ENCODE measurements at places on chromosomes 6 and 20. TPM values are rescaled to one million over a fixed set of nuclear protein-coding genes. Genes with fewer than 3 reads are reported as not detected.

- no peak for DNase-seq
Measured at GRCh38 chr6:22253955-22254655, 42.7 kb downstream of the PRL start.

GRCh38 chr6:26056583-26057350 lies 30.5 kb upstream of the HFE start:
- no peak for DNase-seq

DNA sequence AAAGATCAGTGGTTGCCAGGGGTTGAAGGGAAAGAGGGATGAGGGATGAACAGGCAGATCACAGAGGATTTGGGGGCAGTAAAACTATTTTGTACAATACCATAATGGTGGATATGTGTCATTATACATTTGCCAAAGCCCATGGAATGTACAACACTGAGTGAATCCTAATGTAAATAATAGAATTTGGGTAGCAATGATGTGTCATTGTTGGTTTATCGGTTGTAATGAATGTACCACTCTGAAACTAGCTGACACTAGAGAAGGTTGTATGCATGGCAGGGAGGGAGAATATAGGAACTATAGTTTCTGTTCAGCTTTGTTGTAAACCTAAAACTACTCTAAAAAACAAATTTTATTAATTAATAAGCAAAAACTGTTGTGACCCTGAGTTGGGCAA lies 17.8 kb upstream of the ASF1A start:
- no peak for DNase-seq

GRCh38 chr6:24010133-24010532 lies 115.9 kb upstream of the NRSN1 start:
- DNase-seq, result no peak

DNA sequence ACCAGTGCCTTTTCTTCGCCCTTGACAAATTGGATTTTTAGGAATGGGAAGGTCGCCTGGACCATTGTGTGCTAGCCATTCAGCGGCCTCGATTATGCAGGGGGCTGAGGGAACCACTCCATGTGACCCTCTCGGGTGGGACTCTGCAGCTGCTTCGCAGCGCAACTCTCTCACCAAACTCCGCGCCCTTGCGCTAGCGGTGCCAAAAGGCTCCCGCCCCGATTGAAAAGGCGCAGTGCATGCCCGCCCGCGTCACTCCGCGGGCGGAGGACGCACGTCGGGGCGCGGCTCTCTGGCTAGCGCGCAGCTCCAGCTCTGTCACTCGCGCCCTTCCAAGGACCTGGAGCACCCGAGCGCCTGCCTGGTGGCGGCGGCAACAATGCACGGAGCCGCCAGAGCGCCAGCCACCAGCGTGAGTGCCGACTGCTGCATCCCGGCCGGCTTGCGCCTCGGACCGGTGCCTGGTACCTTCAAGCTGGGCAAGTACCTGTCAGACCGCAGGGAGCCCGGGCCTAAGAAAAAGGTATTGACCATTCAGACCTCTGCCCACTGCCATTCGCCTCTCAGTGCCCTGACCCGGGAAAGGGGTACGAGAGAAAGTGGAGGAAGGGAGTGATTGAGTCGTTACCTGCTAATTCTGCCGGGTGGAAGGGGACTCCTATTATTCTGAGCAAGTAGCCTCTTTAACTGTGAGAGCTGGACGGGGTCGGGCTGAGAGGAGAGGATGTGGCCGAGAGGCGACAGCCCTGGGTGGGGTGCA lies at the start of gene PRDM13:
Gene PRDM13, plus strand, starts transcription at position 178 of the 760 bp plus-strand sequence. Its CDS starts 202 bp downstream, at position 380.
- no peak for DNase-seq

DNA sequence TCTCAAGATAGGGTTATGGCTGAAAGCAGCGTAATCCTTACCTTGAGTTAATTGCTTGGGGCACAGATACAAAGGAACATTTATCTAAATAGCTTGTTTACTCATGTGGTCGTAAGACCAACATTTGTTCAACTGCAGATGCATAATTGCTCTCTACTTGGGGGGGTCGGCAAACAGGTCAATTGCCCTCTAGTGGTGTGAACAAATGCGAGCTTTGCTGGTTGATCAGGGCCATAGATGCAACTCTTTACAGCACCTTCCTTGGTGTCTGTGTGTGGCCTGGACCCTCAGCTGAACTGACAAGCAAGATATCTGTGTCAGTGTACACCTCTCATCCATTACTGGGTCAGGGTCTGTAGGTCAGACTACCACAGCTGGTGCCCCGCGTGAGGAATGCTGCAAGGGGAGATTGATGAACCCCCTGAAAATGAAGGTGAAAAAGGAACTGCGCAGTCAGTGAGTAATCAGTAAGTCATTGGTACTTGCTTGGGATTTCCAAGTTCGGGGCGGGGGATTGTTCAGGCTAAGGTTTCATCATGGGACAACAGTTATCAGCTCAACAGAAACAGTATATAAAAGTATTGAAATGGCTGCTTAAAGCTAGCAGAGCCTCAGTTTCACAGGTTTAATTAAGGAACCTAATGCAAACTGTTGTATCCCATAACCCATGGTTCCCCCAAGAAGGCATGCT lies 24.0 kb downstream of the HLA-DPA1 start:
- no peak for DNase-seq

DNA sequence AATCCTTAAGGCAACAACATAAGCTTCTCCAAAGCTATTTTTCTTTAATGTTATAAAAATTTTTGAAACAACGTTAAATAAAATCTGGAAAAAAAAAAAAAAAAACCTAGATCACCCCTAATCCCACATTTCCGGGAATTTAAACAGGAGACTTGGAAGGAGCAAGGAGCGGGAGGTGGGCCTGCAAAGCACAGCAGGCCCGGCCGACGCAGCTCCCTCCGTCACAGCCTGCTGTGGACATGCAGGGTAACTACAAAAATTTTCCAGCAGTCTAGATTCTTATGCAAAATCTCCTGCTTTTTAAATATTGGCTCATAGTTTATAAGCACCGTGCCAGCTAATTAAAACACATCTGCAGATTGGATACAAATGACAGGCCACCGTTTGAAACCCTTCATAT lies 23.5 kb downstream of the FOXF2 start:
- no peak for DNase-seq

- DNase-seq, result no peak
Measured at GRCh38 chr6:11403035-11403601, 134.4 kb upstream of the TMEM170B start.

DNA sequence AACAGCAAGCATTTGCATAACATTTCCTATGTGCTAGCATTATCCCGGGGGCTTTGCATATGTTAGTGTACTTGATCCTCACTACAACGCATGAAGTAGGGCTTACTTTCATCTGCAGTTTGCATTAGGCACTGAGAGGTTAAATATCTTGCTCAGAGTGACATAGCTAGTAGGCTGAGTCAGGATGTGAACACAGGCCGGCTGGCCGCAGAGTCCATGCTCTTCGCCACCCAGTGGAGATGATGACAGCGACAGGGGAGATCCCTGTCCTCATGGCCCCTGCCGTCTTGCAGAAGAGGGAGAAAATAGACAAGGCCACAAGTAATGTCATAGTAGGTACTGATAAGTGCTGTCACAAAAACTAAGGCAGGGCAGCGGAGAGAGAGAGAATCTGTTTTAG lies 46.9 kb downstream of the LYRM4 start:
- DNase-seq, result no peak

DNA sequence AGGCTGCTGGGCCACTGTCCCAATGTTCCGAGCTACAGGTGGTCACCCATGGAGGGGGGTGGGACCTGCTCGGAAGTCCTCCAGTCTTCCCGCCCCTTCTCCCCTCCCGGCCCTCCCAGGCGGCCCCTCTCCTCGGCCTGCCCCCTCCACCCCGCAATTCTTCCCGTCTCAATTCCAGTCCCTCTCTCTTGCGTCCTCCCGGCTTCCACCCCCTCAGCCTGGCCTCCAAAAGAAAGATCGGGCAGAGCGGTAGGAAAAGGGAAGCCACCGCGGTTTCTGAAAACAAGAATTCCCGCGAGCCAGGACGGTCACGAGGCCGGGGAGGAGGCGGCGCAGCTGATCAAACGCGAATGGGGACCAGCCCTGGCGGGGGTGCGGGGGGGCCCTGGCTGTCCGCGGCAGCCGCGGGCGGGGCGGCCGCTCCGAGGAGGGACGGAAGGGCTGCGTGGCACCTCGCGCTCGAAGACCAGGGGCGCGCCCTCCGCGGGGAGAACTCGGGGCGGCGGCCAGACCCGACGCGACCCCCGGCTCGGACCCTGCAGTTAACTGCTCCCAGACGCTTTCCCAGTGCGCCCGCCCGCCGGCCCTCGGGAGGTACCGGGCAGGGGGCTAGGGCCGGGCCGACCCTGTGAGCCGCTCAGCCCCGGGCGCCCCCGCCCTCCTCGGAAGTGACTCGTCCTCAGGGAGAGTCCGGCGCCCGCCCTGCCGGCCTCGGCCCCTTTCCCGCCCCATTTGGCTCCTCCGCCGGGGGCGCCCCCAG lies 1.0 kb downstream of the PXDC1 start:
- no peak for DNase-seq

GRCh38 chr6:43284991-43285781 lies 12.9 kb upstream of the SLC22A7 start:
- no peak for DNase-seq

DNA sequence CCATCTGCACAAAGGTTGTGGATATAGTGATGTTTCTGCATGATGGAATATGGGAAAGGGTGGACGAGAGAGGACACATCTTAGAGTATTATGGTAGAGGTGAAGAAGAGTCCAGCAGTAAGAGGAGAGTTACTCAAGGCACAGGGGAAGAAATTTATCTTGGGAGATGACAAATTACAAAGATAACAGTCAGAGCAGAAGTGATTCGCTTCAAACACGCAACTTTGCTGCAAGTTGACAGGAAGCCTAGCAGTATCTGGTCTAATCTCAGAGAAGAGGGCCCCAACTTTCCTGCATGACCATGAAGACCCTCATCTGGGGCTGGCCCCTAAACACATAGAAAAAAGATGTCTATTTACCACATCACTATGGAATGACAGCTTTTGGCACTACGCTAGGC lies 1.2 kb upstream of the CALHM6 start:
- DNase-seq, result no peak

GRCh38 chr6:52697903-52698302 lies 27.0 kb downstream of the TMEM14A start:
- DNase-seq, result no peak

DNA sequence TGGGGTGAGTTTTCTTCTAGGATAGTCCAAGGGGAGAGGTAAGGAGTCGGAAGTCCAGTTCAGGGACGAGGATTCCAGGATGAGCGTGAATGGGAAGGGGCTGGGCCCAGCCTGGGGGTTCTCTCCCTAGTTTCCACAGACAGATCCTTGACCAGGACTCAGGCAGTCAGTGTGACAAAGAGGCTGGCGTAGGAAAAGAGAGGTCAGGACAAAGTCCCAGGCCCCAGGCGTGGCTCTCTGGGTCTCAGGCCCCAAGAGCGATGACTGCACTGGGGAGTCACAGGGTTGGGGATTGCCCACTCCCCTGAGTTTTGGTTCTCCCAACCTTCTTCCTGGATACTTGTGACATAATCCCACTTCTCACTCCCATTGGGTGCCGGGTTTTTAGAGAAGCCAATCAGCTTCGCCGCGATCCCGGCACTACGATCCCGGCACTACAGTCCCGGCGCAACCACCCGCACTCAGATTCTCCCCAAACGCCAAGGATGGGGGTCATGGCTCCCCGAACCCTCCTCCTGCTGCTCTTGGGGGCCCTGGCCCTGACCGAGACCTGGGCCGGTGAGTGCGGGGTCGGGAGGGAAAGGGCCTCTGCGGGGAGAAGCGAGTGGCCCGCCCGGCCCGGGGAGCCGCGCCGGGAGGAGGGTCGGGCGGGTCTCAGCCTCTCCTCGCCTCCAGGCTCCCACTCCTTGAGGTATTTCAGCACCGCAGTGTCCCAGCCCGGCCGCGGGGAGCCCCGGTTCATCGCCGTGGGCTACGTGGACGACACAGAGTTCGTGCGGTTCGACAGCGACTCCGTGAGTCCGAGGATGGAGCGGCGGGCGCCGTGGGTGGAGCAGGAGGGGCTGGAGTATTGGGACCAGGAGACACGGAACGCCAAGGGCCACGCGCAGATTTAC lies 46.2 kb upstream of the TRIM26 start:
- peak; percentile 58 for DNase-seq

GRCh38 chr6:48123601-48124000 lies 12.6 kb upstream of the PTCHD4 start:
- DNase-seq, result no peak

GRCh38 chr6:158793432-158793831 lies 25.7 kb downstream of the EZR start:
- DNase-seq, result no peak

DNA sequence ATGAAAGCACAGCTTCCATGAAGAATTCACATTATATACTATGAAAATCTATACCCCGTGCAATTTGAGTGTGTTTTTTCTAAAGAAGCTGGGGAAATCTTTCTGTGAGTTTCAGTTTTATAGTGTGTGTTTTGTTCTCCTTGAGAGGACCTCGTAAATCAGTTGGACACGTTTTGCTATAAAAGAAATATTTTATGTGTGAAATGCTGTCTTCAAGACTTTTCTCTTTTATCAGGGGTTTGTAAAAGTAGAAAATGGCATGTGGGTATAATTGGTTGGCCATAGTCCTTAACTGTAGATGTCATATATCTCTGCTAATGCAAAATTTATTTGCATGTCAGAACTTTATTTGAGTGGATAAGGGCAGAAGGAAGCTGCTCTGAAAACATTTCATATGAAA lies 186.2 kb downstream of the CDH4 start:
- no peak for DNase-seq

DNA sequence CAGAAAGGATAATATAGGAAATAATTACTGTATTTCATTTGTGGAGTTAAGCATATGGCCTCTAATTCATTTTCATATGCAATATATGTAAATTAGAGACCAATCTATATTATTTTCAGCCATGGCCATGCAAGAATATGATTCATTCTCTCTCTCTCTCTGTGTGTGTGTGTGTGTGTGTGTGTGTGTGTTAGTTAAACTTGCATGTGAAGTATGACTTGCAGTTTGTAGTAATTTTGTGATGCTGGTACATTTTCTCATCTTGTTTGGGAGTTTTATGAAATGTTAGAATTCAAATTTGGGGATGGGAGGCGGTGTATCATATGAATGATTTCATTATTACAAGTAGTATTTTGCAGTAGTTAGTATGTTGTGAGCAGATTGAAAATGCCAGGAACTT lies 74.8 kb downstream of the JARID2 start:
- DNase-seq, result no peak

DNA sequence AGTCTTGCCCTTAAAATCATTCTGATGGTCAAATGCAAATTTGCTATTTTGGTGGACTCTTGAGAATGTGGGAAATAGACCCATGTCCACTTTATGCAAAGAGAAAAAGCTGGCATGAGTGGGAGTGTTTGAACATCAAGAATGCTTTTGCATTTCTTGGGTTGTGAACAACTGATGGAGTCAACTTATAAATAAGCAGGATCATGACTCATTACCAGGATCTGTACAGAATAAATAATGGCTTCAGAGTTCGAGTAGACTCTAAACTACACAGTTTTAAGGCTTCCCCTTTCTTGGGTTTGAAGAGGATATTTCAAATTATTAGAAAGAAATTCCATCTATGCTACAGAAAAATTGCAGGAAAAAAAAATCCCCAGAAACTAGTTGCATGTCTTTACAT lies 195.5 kb downstream of the EYA4 start:
- no peak for DNase-seq

GRCh38 chr6:137227871-137228302 lies 8.7 kb upstream of the IFNGR1 start:
- DNase-seq, result no peak

The LZTS3 gene
- 11.0 TPM for total RNA-seq

The TP53INP2 gene
- 17.1 TPM for total RNA-seq

The KCNQ2 gene
- 157 TPM for total RNA-seq

The GOPC gene
- 30.7 TPM for total RNA-seq

The ANGPT4 gene
- total RNA-seq, result 0.07 TPM

The REV3L gene
- total RNA-seq, result 17.1 TPM

The SNX21 gene
- total RNA-seq, result 16.8 TPM

The GABRR2 gene
- total RNA-seq, result 0.34 TPM

The RHAG gene
- total RNA-seq, result not detected

The LY86 gene
- total RNA-seq, result not detected

The PCSK2 gene
- 1.7 TPM for total RNA-seq

The RIPOR2 gene
- 2.9 TPM for total RNA-seq

The PRKN gene
- 3.2 TPM for total RNA-seq

The CLVS2 gene
- 1.3 TPM for total RNA-seq

Data from neural crest cell (in vitro differentiated cells).